Astrocyte (in vitro differentiated cells and primary cell): ENCODE measurements at places on chromosomes 13 and 19. TPM values are rescaled to one million over a fixed set of nuclear protein-coding genes. Genes with fewer than 3 reads are reported as not detected.

DNA sequence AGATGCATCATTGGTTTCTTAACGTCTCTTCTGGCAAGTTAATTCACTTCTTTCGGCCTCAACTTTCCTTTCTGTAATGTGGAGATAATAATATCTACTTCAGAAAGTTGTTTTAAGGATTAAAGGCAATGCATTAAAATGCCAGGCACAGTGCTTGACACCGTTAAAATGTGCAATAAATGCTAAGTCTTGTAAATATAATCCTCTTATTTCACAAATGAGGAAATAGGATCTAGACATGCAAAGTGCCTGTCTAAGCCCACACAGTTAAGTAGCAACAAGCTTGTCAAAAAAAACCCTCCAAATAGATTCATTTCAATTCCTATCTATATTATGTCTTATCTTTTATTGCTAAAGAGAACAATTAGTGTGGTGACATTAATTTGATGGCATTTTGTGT lies 86.4 kb upstream of the TSC22D1 start:
- no peak for DNase-seq

- DNase-seq: no peak
Observed at GRCh38 chr19:34508540-34508939, 27.0 kb downstream of the WTIP start.

- DNase-seq: peak; percentile 61
Observed at GRCh38 chr19:34224996-34225658, 29.2 kb upstream of the GARRE1 start.

GRCh38 chr19:32357720-32358119 lies 12.3 kb downstream of the ZNF507 start:
- no peak for DNase-seq

DNA sequence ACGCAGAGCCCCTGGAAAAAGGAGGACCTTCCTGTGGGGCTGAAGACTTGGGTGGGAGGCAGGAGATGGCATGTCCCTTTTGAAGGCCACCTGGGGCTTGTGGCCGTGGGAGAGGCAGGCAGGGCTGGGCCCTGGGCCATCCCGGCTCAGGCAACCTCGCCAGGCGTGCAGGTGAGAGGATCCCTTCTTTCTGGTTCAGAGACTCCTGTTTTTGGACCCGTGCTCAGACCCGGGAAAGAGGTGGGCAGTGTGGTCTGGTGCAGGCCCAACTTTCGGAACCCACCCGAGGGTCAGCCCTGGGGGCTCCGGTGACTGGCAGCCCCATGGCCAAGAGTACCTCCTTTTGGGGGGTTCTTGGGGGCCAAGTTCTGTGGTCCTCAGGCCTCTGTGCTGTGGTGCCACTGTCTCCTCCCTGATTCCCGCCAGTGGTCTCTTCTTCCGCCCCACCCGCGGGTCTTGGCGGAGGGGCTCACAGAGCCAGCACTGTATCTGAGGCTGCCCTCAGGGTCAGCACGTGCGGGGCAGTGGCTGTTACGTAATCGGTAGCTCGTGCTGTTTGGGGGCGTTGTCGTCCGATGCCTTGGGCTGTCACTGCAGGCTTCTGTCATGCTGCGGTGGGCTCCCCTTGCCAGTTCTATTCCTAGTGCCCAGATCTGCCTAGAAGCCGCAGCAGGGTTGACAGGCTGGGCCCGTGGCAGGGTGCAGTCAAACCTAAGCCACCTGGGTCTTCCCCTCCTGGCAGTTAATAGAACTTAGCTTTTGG lies 42.7 kb downstream of the KDM4B start:
- no peak for DNase-seq

GRCh38 chr19:33865306-33865705 lies 68.6 kb downstream of the KCTD15 start:
- DNase-seq: no peak

GRCh38 chr13:44620057-44620456 lies 43.9 kb upstream of the TSC22D1 start:
- peak; percentile 55 for DNase-seq

- no peak for DNase-seq
Observed at GRCh38 chr13:21118180-21118579, 56.8 kb upstream of the LATS2 start.

DNA sequence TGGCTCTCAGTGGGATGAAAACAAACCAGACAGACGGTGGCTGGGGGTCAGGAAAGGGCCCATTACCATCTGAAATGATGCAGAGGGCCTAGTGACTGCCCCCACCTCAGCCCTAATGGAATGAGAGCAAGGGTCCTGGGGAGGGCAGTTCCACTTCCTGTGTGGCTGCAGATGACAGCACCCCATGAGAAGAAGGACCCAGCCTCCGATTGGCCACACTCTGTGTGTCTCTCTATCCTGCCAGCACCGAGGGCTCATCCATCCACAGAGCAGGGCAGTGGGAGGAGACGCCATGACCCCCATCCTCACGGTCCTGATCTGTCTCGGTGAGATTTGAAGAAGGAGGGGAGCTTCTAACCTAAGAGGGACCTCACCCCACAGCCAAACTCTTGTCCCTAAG lies 498 bp downstream of the LILRB1 start:
- no peak for DNase-seq

- no peak for DNase-seq
Observed at GRCh38 chr13:99859178-99860177, 112.1 kb downstream of the ZIC5 start.

HTR2A gene
- total RNA-seq: not detected in 2 replicates

TLE6 gene
- 0.11 TPM in 1 of 2 replicates, not detected in the other for total RNA-seq
